Vagina (tissue), 2 donors: ENCODE measurements at places on chromosomes 6 and 20.

DNA sequence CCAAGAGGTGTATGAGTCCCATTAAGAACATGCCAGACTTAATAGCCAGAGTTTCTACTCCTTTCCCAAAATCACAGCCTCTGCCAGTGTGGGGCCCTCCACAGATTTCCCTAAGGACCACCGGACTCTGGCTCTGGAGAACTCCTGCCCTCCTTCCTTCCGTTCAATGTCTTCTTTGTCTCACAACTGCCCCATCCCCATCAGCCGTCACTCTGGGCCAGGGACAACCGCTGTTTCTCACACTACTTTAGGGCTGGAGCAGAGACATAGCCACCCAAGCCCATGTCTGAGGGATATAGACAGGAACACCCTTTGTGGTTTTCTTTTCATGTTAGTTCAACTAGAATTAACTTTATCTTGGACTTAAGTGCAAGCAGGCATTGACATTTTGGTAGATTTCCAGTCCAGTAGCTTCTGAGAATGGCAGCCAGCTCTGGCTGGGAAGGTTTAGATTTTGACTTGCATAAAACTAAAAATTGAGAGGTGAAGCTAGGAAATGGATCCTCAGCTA lies 6.7 kb upstream of the ACSS1 start:
- no peak for DNase-seq

DNA sequence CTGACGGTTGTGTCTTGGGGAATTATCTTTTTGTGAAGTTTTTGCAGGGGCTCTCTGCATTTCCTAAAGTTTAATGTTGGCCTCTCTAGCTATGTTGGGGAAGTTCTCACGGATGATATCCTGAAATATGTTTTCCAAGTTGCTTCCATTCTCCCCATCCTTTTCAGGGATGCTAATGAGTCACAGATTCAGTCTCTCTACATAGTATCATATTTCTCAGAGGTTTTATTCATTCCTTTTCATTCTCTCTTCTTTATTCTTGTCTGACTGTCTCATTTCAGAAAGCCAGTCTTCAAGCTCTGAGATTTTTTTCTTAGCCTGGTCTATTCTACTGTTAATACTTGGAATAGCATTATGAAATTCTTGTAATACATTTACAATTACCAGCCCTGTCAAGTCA lies 61.3 kb downstream of the UNC5CL start:
- DNase-seq: no peak

DNA sequence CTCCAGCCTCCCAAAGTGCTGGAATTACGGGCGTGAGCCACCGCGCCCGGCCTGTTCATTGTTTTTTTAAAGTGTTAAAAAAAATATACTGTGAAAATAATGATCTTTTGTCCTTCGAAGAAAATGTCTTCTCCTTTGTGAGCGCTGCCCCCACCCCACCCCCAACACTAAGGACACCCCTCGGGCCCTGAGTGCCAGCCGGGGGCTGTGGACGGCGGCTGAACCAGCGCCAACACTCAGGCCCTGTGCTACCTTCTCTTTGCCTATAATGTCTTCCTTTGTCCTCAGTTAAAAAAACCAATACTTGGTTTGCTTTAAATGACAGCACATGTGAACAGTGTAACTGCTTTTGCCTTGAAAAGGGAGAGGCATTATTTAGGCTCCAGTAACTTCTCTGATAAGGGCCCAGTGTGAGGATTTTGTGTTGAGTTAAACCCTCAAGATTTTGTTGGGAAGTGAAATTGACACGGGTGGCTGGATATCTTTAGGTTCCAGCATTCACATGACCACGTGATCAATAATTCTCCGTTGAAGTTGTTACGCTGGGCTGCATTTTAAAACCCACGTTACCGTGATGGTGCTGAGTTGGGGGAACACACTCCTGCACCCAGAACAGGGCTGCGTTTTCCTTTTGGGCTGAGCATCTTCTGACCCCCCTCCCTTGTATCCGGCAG lies 9.5 kb upstream of the ADRM1 start:
- no peak for DNase-seq

DNA sequence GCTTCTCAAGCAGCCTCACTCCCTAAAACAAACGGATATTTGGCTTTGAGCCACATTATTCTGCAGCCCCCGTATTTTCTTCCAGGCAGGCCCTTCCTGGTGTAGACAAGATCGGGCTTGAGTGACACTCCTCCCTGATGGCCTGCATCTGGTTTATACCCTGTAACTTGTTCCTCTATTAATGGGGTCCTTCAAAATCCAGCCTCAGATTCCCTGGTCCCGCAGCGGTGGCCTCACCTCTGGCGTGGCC lies 375 bp upstream of the TMEM14C start:
- DNase-seq: no peak

DNA sequence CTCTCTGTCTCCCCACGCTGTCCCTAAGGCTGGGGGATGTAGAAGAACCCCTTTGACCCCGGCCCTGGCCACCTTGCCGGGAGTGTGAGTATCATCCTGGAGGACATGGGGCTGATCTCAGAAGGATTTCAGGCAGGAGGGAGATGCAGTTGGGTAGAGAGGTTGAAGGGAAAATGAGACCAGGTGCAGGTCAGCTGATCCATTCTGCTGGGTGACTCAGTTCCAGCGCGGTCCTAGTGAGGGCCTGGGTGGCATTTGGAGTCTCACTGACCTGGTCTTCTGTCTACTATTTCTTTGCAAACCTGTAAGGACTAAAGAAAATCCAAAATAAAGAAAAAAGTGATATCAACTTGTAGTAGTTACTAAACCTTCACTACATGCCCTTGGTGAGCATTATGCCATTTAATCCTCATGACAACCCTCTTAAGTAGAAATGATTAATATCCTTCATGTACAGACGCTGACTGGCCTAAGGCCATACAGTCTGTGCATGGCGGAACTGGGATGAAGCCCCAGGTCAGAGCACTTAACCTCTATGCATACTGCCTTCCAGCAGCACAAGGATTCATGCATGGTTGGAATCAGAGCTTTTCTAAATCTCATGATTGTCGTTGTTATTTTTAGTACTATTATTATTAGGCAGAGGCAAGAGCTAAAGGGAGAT lies 106.3 kb downstream of the ZDHHC14 start:
- DNase-seq: no peak

- no peak for DNase-seq
Measured at GRCh38 chr6:252775-253535, 39.3 kb upstream of the DUSP22 start.
